GM12891 (cell line): ENCODE measurements at places on chromosomes 5 and 9.

- DNase-seq: no peak
These were observed 68.1 kb upstream of the ERCC6L2 start for GRCh38 chr9:95807326-95807947.

- no peak for DNase-seq
These were observed 25.8 kb downstream of the CDC25C start for GRCh38 chr5:138305797-138306196.

- DNase-seq: peak; percentile 55
These were observed 86.7 kb downstream of the SLC1A3 start for GRCh38 chr5:36692791-36693763.

DNA sequence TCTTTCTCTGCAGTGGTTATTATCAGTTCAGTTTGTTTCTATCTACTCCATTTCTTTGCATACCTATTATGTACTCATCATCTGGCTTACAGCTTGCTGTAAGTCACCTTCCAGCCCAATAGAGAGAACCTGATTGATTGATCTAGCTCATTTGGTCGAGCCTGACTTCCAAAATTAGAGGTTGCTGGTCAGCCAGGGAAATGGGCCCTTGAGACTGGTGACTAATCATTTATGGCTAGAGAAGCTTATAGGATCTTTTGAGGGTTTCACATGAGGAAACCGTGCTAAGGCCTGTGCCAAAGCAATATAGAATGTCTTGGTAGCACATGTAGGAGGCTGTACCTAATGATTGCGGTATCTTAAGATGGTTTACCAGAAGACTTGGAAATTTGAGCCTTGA lies 5.8 kb downstream of the SREK1 start:
- no peak for DNase-seq

- DNase-seq: no peak
These were observed 97.8 kb upstream of the TYRP1 start for GRCh38 chr9:12595400-12595799.

GRCh38 chr5:150556859-150557508 lies 49.1 kb downstream of the NDST1 start:
- no peak for DNase-seq

DNA sequence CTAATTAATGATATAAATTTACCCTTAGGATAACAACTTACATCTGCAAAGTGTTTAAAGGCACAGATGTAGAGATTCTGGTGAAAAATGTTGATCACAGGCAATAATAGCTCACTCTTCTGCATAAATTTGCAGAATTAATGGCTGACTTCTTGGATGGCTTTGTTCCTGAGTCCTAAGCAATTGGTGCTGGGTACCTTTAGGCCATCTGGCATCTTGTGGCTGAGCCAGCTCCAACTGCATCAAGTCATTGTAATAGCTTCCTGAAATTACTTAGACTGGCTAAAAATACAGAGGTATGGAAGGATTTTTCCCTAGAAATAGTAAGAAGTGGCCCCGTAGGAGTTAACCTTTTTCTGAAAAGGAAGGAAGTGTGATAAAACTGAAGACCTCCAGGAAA lies 118.3 kb upstream of the MINAR2 start:
- no peak for DNase-seq

DNA sequence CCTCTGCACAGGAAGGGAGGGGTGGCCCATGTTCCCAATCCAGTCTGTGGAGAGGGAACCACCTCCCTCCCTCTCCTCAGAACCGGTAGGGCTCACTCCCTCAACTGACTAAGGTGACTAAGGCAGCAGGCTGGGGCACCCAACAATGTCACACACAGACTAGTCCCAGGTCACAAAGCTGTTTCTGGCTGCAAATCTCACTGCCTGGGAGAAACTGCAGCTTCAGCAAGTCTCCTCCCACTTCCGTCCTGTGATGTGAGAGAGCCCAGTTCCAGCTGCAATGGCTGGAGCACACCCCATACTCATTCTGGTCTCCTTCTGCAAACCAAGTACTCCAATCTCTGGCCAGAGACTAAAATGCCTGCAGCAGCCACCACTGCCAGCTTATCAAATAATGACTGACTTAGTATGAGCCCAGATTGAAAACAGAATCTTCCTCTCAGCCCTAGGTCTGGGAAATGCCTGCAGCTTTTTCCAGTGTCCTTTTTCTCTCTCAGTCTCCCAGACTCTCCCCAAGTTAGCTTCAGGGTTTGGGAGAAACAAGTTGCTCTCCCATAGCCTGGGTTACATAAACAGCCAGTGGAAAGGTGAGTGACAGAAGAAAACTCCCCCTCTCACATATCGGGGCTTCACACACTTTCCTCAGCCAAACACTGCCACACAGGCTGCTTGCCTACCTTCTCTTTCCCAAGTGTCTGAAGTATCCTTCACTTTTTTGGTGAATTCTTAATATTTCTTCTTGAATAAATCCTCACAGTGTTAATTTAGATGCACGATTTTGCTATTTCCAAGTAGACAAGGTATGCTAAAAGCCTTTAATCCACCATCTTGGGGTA lies 247.4 kb upstream of the RASA1 start:
- peak; percentile 24 for DNase-seq

- DNase-seq: no peak
These were observed 2287.4 kb upstream of the WWC1 start for GRCh38 chr5:166004006-166004405.

DNA sequence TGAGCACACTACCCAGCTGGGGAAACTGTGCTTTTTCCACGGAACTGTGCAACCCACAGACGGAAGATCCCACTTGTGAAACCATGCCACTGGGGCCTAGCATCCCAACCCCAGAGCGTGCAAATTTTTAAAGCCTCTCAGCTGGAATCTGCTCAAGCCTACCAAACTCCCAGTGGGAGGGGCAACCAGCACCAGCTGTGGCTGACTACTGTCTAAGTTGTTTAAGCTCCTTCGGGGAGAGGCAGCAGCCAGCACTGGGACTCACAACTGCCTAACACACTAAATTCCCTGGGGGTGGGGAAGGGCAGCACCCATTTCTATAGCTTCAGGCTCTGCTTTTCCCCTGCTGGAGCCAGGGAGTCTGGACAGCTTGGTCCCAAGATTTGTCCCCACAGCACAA lies 287.6 kb upstream of the MSX2 start:
- no peak for DNase-seq

GRCh38 chr9:111891910-111892499 lies 4.6 kb upstream of the UGCG start:
- peak; percentile 13 for DNase-seq

DNA sequence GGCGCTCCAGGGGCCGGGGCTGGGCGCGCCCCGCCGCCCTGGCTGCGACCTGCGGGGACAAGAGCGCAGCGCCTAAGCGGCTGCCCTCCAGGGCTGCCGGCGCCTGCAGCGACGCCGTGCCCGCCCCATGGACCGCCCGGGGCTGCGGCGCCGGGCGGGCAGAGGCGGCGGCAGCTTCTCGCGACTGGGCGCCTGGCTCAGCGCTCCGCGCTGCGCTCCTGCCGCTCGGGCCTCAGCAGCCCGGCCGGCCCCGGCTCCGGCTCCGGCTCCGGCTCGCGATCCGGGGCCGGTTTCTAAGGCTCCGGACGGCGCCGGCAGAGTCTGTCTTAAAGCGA lies at the start of gene PITX1:
Gene PITX1, minus strand, starts transcription at position 328 of the 335 bp plus-strand sequence. CDS start 347 bp downstream, outside the sequence.
- DNase-seq: no peak

DNA sequence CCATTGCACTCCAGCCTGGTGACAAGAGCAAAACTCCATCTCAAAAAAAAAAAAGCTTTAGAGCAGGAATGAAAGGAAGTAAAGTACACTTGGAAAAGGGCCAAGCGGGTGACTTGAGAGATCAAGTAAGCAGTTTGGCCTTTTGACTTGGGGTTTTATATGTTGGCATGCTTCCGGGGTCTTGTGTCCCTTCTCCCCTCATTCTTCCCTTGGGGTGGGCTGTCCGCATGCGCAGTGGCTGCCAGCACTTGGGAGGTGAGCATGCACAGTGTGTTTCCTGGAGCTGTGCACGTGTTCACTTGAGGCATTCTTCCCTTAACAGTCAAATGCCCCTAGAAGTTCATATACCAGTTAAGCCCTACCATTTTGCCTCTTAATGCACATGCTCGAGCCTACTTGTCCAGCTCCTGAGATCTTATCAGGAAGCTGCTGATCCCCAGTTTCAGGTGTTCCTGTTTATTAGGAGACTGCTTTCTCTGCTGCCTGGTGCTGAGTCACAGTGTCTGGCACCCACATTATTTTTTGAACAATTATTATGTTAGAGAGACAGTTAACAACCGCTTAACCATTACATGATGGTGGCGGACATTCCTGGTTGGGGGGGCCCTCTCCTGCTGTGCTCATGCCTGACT lies 32.6 kb upstream of the PRRC2B start:
- no peak for DNase-seq

GRCh38 chr5:94746731-94747124 lies 128.3 kb downstream of the SLF1 start:
- DNase-seq: no peak
